T-helper 1 cell (primary cell): ENCODE measurements at places on chromosomes 5 and 9.

GRCh38 chr5:77197840-77198554, 12.5 kb upstream of the PDE8B start:
- no peak for DNase-seq

- no peak for DNase-seq
Measured at GRCh38 chr5:166329149-166329800, 1962.2 kb upstream of the WWC1 start.

- no peak for DNase-seq
Measured at GRCh38 chr5:96977228-96977627, 41.3 kb downstream of the LNPEP start.

DNA sequence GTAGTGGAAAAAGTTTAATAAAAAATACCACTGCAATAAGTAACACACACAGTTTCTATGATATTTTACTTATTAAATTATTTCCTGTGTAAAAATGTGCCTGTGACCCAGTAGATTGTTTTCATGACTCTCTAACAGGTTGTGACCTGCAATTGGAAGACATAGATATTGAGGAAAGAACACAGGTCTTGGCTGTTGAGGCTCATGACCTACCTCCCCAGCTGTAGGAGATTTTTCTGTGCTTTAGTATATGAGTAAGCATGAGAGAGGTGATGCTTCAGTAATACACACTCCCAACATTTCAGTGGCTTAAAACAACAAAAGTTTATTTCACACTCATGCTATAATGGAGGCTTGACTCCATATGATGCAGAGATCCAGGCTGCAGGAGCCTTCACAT, 47.3 kb upstream of the TNC start:
- no peak for DNase-seq

- DNase-seq: no peak
Measured at GRCh38 chr5:36552651-36553393, 53.6 kb upstream of the SLC1A3 start.

DNA sequence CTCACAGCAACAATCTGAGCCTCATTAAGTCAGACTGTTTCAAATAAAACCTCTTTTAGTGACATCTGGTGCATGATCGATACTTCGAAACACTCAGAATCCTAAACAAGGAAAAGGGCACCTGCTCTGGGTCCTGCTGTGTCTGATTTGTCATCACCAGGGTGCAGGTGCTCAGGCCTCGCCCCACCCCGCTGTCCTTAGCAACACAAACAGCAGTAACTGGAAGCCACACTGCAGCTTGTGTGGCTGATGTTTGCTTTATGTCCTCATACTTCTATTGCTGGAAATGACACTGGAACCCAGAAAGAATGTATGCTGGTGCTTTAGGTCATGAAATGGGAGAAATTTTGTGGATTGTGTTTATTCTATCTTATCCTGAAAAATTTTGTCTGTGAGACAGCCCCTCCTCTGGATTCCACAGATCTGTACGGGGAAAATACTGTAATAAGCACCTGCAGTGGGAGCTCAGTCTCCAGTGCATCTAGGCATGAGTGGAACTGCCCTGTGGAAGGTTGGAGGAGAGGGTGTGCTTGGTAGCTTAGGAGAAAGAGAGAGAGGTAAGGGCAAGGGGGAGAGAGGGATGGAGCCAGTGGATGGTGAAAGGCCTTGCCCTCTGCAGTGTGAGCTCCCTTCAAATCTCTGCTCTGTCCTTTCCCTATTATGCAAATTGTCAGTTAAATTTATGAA, 284.2 kb downstream of the SMARCA2 start:
- DNase-seq: no peak

DNA sequence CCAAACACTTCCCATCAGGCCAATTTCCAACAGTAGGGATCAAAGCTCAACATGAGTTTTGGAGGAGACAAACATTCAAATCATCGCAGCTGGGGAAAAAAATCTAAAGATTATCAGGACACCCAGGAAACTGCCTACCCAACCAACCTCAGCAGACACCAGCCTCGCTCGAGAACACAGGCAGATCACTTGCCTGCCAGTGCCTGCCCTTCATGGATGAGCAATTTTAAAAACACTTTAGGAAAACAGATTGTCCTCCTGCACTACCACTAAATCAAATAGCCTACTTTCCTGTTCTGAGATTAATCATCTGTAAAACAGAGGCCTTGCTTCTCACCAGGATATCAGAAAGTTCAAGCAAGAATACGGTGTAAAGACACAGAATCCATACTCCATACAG, 14.7 kb upstream of the TMEM174 start:
- no peak for DNase-seq

DNA sequence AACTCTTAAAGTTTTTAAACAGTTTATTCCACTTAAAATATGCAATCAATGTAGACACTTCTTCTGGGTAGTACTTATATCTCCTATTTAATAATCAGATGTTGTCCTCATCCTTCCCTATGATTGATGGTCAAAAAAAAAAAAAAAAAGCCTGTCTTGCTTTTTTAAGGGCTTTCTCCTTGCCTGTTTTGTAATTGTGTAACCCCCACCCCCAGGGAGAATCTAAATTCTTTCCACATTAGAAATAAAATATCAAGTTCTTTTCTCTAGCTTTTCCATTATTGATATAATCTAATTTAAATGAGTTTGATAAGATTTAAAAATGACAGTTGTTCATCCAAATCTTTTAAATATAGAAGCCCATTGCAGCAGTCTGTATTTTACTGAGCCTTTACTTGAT, 119.7 kb downstream of the CHSY3 start:
- DNase-seq: no peak

DNA sequence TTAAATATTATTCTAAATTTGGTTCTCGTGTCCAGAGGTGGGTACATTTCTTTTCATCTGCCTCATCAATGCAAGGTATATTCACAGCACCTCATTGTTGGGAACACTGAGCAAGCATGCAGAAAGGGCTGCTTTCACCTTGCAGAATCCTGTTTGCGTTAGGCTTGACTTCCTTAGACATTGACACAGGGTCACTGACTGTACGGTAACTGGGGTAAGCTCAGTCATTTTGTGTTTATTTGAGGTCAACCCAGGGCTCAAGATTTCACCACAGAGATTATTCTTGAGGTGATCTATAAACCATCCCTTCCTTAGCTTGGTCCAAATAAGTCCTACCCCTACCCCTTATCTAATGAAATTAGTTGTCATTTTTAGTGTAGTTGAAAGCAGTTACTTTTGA, 1.7 kb upstream of the PTPDC1 start:
- DNase-seq: no peak

GRCh38 chr9:133713150-133713959, 24.8 kb downstream of the SARDH start:
- DNase-seq: no peak

- no peak for DNase-seq
Measured at GRCh38 chr5:67672636-67673035, 476.0 kb upstream of the CD180 start.

DNA sequence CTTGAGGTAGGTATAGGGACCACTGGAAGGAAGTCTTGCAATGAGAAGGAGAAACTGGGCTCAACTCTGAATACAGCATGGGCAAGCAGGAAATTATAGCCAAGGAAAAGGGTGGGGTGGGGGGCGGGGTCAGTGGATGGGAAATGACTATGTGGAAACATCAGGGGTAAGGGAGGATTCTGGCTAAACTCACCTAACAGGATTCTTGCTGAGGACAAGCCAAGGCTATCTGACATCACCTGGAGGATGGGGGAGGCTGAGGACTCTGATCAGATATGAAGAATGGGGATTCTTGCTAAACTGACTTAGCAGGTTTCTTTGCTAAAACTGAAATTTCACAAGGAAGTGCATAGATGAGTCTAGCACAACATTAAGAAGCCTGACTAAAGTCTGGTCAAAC, 40.8 kb downstream of the CTSL start:
- DNase-seq: no peak

DNA sequence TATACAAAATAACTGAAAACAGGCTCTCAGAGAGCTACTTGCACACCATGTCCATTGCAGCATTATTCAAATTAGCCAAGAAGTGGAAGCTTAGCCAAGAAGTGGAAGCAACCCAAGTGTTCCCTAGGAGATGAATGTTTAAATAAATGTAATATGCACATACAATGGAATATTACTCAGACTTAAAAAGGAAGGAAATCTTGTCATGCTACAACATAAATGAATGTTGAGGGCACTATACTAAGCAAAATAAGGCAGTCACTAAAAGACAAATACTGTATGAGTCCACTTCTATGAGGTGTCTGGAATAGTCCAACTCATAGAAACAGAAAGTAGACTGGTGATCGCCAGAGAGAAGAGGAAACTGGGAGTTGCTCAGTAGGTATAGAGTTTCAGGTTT, 438.1 kb downstream of the MAT2B start:
- DNase-seq: no peak

- DNase-seq: no peak
Measured at GRCh38 chr5:41754857-41755256, 115.4 kb downstream of the OXCT1 start.

DNA sequence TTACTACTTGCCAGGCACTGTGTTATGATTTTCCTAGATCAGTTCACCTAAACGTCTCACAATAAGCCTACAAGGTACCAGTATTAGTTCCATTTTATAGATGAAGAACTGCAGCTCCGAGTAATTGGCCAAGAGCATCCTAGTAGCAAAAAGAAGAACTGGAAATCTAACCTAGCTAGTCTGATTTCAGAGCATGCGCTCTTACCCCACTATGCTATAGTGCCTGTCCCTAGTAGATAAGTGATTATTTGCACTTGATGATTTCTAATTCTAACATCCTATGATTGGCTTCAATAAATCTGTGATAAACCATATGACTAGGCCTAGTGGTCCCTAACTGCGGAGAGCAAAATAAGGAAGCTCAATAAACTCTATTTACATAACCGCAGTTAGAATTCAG, 7.1 kb upstream of the PLAC8L1 start:
- no peak for DNase-seq

DNA sequence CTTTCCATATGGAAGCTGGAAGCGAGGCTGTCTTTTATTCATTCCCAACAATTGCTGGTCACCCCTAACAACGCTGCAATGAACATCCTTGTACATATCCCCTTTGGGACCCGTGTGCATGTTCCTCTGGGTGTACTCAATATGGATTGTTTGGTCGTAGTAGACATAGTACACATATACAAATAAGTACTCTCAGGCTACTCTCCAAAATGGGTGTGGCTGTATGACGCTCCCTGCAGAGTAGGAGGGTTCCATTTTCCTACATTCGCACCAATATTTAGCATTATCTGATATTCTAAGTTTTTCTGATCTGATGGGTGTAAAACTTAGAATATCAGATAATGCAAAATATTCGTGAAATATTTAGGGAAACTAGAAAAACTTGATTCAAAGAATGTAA, 23.2 kb upstream of the NAA35 start:
- DNase-seq: no peak

- DNase-seq: no peak
Measured at GRCh38 chr9:132006677-132007370, 72.8 kb downstream of the MED27 start.

GRCh38 chr5:41275813-41276512, 62.6 kb upstream of the C6 start:
- DNase-seq: no peak

DNA sequence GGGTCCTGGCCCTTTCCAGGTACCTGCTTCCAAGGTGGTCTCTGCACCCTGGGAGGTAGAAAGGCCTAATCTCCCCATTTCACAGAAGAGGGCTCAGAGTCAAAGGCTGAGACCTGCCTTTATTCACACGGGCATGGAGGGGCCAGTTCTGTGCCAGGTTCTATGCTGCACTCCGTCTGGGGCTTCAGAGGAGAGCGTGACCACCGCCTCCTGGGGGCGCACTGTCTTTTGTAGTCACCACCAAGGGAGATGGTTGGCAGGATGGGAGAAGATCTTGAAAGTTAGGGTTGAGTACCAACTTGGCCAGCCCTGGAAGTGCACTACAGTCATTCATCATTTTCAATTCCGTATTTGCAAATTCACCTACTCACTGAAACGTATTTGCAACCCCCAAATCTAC, 23.7 kb upstream of the PRDM12 start:
- no peak for DNase-seq

DNA sequence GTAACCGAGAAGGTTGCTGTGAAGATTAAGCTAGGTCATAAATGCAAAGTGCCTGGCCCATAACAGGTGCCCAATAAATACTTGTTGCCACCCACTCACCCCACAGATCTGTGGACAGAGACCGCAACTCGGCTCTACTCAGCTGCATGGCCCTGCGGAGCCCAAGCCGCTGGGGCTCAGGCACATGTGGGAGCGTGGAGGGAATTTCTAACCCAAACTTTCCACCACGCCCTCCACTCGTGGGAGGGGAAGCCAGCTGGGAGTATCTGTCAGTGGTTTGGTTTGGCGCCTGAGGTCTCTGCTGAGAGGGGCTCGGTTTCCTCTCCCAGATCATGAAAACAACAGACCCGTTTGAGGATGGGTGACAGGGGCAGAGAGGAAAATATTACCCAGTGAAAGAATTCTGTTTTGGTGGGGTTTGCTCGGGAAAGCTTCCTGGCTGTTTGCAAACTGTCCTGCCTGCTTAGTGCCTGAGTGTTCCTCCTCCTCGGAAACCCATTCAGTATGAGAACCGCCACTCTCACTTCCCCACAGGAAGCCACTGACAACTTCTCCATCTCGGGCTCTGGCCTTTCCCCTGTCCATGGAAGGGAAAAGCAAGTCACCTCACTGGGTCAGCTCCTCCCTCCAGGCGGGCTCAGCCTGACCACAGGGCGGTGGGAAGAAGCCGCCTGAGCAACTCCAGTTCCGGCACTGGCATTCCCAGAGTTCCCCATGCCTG, 60.1 kb downstream of the RGS3 start:
- peak; percentile 18 for DNase-seq

DNA sequence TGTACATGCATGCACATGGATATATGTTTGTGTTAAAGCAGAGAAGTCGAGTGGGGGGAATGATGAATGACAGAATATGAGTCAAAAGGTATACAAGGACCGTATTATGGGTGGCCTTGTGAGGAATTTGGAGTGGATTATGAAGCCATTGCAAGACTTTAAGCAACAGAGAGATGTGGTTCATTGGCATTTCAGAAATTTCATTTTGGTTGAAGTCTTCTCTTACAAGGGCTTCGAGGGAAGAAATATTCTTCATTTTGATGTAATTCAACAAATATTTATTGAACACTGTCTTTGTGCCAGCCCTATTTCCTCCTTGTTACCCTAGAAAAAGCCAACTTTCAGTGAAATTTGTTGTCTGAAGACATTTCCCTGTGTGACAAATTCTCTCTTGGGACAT, 83.9 kb upstream of the SLCO6A1 start:
- DNase-seq: no peak

DNA sequence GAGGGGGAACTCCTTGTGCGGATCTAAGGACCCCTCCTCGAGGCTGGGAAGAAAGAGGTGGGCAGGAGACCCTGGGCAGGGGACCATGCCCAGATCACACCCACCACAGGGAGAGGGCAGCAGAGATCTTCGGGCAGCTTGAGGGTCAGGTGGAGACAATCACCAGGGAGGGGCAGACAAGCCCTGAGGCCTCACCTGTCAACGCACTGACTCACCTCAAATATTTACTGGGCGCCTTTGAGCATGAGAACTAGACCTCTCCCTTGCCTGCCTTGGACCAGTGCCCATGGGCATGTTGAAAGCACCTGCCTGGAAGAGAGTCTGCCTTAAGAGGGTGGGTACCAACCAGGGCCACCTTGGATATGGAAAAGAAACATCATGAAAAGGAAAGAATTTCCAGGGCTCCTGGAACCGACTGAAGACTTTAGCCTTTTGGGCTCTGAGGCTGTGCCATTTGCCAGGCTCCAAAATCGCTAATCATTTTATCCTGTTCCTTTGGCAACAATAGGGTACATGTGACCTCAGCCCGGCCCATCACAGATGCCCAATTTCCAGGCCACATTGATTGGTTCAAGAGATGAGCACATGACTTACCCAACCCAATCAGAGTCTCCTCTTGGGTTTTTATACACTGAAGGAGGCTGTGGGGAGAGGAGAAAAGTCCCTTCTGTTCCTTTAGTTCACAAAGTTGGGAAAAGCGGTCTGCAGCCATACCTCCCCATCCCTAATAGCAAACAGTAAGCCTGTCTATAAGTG, 10.4 kb upstream of the SPINK4 start:
- DNase-seq: no peak
